Motor neuron (in vitro differentiated cells): ENCODE measurements at places on chromosomes 5 and 9. TPM values are rescaled to one million over a fixed set of nuclear protein-coding genes. Genes with fewer than 3 reads are reported as not detected.

DNA sequence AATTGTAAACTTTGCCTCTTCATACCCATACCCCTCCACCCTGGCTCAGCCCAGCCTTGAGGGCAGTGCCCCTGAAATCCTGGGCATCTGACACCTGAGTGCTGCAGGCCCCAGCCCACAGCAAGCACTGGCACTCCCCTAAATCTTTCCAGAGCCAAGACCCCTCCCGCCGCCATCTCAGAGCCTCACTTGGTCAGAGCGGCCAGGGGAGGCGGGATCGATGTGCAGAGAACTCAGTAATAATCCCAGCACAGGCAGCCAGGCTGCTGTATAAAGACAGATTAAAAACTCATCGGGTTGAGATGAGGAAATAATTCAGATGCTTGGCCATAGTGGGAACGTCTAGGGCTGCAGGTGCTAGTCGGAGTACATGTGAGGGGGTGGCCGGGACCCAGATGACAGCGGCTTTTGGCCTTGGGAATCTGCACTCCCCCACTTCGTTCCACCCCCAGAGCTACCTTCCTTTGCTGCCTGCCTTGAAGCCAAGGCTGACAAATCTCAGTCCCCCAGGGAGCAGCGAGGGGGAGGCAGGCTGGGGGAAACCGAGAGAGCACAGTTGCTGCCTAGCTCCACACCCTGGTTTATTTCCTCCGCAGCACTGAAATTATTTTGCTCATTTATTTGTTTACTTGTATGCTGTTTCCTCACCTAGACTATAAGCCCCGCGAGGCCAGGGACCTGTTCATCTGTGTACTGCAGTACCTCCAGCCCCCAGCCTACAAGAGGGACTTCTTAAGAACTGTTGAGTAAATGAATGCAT is 19.5 kb upstream of the ARAP3 start:
- peak; percentile 32 for ATAC-seq

PKN3 gene
- total RNA-seq, result 7.0 and 7.3 TPM in 2 replicates

DNA sequence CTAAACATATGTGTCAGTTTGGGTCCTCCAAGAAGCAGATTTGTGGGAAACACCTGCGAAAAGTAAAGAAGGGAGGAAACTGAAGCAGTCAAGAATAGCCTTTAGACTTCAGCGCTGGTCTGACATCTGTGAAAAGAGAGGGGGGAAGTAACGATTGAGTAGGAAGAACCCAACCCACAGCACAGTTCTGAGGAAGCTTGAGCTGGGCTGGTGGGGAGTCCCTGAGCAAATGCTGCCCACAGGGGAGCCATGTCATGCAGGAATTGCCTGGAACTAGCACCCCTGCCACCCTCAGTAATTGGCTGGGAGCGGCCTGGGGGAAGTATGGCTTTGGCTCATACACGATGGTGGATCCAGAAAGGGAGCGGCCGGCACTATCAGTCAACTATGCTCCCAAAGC is 20.6 kb downstream of the FAM240B start:
- ATAC-seq, result no peak

DNA sequence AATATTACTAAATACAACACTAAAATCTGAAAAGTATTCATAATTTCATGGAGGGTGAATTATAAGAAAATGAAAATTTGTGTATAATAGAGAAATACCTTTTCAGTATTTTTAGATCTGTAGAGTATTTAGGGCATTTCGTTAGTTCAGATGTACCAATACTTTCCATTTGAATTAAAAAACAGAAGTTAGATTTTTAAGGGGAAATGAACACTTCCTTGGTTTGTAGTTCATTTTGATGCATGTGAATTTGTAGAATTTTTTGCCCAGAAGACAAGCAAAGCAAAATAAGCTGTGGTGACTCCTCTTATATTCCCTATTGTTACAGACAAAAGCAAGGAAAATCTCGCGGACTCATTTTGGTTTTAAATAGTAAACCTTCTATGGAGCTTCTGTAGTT is 209.0 kb upstream of the RPS23 start:
- no peak for ATAC-seq

GRCh38 chr5:116495786-116496357 is 78.8 kb downstream of the SEMA6A start:
- ATAC-seq, result no peak

DNA sequence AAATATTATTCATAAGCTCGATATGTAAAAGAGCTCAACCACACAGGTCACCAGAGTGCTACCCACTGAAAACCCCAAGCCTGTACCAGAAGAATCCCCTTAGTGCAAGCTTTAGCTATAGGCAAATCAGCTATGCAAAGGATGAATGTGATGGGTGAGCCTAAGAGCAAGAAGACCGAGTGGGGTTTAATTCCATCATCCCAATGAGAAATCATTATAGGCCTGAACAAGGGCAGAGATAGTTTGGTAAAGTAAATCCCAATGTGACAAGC is 21.8 kb downstream of the ELOVL7 start:
- ATAC-seq, result no peak

TMC1 gene
- total RNA-seq, result 7.6 and 10.9 TPM in 2 replicates
